ENCODE measurements at places on chromosomes 7 and 10. TPM values are rescaled to one million over a fixed set of nuclear protein-coding genes. Genes with fewer than 3 reads are reported as not detected.

GRCh38 chr7:69630292-69630691 is 32.0 kb downstream of the AUTS2 start:
- no peak for DNase-seq

DNA sequence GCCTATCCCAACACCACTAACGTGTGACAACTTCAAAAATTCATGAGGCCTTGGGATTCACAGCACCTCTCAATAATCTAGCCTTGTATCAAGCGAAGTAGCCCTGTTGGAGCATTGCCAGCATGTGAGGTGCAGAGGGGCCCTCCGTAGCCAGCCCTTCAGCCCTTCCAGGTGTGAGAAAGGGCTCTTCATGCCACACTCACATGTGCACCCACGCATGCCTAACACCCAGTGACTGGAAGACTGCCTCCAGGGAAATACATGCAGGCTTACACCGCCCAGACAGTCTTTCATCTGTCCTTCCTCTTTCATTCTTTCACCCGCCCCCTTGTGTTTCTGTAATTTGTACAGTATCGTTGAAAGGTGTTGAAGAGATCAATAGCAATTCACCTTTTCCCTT is 26.1 kb downstream of the LRRC4 start:
- no peak for DNase-seq

GRCh38 chr10:95783741-95784140 is 27.8 kb downstream of the ENTPD1 start:
- no peak for DNase-seq

DNA sequence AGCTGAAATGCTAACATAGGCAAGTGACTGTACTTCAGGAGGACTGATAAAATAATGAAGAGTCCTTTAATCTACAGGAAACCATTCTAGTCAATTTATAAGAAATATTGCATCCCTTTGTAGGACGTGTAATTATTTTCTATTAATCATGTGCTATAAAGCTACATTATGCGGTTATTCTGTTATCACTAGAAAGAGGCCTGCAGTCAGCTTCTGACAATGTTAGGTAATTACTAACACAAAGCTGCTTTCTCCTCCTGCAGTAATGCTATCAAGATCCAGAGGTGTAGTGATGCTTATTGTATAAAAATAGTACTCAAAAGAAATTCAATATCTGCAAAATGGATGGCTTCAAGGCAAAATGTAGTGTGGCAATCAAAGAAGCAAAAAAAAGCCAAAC is 191.1 kb downstream of the SKAP2 start:
- no peak for DNase-seq

GRCh38 chr10:3255075-3255474 is 82.5 kb upstream of the PITRM1 start:
- DNase-seq = no peak

ACSL5 gene
- total RNA-seq = not detected

DNA sequence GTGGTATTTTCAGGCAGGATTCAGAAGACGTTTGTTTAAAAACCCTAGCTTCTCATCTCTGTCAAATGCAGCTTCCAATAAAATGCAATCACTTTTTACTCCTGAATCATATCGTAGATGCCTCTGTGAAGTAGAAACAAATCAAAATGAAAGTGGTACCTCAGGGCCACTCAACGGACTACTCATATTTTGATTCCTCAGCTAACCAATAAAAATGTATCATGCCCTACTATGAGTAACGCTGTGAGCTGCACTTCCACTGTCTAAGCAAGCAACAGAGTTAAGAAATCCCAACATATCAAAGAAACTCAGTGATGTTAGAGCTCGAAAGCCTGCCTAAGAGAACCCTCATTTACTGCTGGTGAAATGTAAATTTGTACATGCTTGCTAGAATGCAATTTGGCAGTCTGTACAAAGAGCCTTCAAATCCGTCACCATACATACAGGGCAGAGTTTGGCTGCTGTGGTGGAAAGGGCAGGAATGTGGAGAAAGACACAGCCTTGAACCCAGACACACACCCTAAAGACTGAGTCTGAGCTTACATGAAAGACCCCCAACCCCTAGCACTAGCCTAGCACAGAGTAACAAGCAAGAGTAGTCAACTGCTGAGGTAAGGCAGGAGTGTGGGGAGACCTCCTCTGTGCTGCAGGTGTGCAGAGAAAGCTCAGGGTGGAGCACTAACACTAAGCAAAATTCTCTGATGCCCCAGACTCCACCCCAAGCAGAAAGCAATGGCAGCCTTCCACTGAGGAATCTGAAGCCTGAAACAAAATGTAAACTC is 151.5 kb downstream of the ANK3 start:
- no peak for DNase-seq

GRCh38 chr7:33286501-33286900 is 157.1 kb downstream of the BBS9 start:
- DNase-seq = no peak

DNA sequence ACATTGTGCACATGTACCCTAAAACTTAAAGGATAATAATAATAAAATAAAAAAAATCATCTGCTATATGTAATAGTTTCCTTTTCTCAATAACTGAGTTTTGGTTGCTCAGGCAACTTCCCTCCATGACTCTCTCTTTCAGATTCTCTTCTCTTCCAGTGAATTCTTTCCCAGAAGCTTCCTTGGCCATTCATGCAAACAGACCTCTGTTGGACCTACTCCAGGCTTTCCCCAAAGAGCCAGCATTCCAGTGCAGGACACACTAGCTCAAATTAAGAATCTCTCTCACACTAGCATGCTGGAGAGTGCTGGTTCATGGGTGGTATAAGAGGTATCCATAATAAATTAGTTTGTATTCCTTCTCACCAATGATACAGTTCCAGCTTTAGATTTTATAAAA is 31.0 kb upstream of the ZEB1 start:
- no peak for DNase-seq

GRCh38 chr10:526651-527312 is 162.7 kb downstream of the DIP2C start:
- DNase-seq = no peak

CEP55 gene
- 30.7 TPM for total RNA-seq

- no peak for DNase-seq
These were observed 13.8 kb downstream of the UBE2D1 start for GRCh38 chr10:58348571-58349033.

DOCK1 gene
- 62.9 TPM for total RNA-seq

IDI2 gene
- total RNA-seq = not detected

ANKRD61 gene
- 0.80 TPM for total RNA-seq

- no peak for DNase-seq
These were observed 12.7 kb downstream of the LRRC18 start for GRCh38 chr10:48926764-48927540.

- DNase-seq = no peak
These were observed 164.4 kb downstream of the HGF start for GRCh38 chr7:81605493-81605892.

MRC1 gene
- not detected for total RNA-seq

DNA sequence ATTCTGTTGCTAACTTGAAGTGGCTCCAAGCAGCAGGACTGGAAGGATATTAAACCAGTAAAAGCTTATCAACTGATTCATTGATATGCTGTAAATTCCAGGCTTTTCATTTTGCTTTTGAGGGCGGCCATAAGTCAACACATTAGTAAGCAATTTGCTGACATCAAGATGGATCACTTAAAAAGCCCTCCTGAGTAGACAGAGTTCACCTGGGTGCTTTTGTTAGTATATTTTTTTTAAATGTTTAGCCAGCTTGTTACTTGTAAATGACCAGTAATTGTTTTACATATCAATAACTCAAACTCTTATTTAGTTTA is 26.5 kb downstream of the RNF32 start:
- DNase-seq = no peak

DNA sequence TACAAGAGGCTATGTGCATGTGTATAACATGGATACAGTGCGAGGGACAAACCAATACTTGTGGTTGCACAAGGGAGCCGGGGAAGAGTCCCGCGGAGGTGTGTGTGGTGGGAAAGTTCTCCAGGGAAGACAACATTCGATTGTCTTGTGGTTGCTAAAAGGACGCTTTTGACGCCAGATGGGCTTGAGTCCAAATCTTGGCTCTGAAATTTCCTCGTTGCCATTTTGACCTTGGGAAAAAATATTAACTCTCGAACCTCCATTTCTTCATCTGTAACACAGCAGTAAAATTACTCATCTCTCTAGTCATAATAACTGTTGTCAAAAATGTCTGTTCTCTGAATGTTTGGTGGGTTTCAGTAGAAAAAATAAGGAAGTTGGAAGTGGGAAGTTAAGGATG is 16.5 kb downstream of the PLXDC2 start:
- DNase-seq = no peak

POLR2J2 gene
- total RNA-seq = 5.8 TPM

GRCh38 chr10:124220547-124220946 is 127.1 kb upstream of the CHST15 start:
- no peak for DNase-seq

DNA sequence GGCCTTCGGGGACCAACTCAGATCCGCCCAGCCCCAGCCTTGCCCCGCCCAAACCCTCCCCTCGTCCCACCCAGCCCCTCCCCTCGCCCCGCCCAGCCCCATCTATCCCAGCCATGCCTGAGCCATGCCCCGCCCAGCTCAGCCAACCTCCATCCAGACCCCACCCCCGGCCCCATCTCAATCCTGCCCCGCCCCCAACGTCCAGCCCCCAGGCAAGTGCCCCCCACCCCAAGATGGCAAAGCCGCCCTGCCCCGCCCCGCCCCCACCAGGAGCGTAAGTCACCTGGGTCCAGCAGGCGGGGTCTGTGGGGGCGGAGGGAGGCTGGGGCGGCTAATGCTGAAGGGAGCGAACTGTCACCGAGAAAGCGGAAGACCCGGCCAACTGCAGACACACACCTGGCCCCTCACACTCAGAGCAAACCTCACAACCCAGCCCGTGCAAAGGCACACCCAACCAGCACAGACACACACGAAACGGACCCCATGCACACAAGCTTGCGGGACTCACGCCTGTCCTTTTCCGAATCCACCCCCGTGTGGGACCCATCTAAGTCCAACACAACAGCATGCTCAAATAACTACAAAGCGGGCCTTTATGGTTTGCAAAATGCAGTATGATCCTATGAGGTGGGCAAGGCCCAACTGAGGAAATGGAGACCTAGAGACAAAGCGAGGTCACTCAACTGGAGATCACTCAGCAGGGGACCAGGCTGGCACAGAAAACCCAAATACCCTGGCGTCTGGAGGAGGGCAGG is 11.5 kb upstream of the OGA start:
- no peak for DNase-seq
